ENCODE measurements at places on chromosomes 4 and X.
A peak's percentile ranks its signal among the peaks of the same experiment; 100 is the strongest.

- peak; percentile 95 for DNase-seq
These were observed 133.3 kb downstream of the DCK start for GRCh38 chr4:71126719-71127118.

DNA sequence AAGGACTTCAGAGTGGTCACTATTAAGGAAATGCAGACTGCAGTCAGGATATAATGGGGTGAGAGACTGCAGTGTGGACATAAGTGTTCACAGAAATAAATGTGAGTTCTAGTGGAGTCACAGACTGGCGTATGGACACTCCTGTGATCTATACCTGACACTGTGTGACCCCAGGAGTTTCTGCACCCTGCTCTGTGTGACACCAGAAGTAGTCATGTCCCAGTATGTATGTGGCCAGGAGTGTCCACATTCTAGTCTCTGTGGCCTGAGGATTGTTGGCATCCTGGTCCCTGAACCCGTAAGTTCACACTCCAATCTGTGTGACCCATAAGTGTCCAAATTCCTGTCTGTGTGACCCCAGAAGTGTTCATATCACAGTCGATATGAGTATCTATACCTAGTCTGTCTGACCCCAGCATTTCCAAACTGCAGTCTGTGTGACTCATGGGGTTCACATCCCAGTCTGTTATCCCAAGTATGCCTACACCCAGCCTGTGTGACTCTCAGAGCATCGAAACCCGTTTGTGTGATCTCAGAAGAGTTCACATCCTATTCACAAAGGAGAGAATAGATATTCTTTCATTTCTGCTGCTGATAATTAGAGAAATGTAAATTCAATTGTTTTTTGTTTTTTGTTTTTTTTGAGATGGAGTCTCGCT lies 16.3 kb downstream of the WDR13 start:
- DNase-seq = peak; percentile 14

DNA sequence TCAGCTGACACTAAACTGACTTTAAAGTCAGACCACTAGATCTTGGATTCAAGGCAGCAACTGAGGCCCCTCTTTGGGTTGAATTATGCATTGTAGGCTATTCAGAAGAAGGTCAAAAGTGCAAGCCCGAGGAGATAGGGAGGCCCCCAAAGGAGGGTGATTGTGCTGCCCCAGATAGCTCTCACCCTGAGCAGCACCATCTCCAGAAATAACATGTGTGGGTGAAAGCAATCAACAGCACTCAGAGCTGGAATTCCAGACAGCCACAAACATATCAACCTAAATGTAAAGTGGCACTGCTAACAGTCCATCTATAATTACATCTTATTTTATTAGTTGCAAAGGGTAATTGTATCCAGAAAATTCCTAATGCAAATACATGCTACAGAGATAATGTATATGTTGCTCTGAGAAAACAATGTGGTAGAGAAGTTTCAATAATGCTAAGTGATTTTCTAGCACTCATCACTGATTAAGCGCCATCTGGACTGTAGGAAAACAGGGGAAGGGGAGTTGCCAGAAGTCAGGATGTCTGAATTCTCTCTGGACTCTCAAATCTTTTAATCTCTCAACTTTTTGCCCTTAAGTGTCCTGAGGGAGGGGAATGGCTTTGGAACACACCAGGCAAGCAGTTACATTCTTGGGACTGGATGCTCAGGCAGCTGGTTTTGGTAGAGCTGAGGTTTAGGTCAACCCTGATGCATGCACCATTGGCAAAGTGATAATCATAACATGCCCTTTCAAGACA lies 61.8 kb upstream of the SFRP2 start:
- no peak for DNase-seq

GRCh38 chr4:186936496-186937375 lies 213.1 kb upstream of the FAT1 start:
- DNase-seq = peak; percentile 54

DNA sequence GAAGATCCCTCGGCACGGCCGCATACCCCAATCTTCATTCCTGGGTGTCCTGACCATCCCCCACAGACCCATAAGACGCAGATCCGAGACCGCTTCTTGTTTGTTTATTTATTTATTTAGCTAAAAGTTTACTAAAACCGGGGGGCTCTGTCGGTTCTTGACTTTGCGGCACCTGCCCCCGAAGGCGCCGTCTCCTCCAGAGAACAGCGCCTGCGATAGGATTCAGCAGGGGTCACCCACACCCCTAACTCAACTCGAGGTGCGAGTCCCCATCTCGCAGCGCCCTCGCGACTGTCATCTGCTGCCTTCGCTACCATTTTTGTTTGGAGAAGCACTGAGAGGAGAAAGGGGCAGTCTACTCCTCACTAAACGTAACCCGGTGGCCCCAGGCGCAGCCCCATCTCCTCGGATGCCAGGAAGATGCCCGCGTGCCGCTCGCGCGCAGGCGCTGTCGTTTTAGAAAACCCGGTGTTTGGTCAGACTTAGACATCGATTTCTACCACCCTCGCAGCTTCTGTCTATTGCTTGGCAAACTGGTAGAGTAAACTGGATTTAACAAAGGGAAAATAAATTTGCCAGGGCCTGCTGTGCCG lies 18.9 kb upstream of the GPR101 start:
- no peak for DNase-seq

GRCh38 chr4:104677116-104677515 lies 182.4 kb upstream of the CXXC4 start:
- DNase-seq = no peak

Measured in EL (cell line).